ENCODE measurements at places on chromosomes 11 and 22.

GRCh38 chr11:43694477-43694876 lies 13.9 kb downstream of the HSD17B12 start:
- DNase-seq = no peak

DNA sequence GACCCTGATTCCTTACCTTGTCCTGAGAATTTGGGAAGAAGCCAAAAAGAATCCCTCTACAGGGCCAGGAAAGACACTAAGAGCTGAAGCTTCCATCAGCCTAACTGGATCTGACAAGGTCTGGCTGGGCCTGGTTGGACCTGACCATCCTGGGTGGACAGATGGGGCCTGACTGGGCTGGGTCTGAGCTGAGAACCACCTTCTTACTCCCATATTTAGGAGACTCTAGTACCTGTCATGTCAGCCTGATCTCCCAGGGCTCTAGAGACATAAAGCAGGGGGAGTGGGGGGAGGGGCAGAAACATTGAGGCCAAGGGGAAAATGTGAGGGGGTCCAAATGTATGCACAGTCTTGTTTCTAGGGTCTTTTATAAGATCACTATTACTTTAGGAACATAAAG lies 129.9 kb downstream of the BUD13 start:
- no peak for DNase-seq

- DNase-seq = no peak
Observed at GRCh38 chr11:86274999-86275398, 27.0 kb upstream of the HIKESHI start.

DNA sequence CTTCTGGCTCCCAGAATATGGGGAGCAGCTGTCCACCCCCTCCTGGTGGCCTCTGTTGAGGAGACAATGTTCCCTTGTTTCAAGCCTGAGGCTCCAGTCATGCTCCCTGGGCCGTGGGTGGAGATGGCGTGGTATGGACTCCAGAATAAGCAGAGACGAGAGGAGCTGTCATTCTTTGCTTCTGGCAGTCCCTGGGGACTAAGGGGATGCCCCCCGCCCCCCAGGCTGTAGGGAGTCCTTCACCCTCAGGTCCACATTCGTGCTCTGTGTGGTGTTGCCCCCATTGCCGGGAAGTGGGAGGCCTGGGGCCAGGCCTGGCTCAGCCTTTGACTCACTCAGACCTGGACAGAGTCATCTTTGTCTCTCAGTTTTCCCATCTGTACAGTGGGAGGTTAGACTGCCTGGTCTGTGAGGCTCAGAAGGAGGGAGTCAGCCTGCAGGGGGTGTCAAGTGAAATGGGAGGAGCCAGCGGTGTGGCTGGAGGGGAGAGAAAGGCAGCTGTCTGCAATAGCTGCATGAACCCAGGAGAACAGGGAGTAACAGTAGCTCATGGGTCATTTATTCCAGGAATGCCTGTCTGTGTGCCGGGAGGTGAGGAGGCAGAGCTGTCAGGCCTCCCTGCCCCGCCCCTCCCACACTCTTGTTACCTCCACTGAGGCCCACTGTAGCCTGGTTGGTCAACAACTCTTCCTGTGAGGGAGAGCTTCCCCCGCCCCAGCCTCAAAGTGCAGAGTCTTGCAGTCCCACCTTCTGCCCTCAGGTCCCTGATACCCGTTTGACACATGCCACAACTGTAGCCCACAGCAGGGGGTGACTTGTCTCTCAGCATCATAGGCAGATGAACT lies 6.3 kb downstream of the ARHGEF17 start:
- DNase-seq = no peak

GRCh38 chr22:36760786-36761185 lies 15.1 kb downstream of the IFT27 start:
- no peak for DNase-seq

DNA sequence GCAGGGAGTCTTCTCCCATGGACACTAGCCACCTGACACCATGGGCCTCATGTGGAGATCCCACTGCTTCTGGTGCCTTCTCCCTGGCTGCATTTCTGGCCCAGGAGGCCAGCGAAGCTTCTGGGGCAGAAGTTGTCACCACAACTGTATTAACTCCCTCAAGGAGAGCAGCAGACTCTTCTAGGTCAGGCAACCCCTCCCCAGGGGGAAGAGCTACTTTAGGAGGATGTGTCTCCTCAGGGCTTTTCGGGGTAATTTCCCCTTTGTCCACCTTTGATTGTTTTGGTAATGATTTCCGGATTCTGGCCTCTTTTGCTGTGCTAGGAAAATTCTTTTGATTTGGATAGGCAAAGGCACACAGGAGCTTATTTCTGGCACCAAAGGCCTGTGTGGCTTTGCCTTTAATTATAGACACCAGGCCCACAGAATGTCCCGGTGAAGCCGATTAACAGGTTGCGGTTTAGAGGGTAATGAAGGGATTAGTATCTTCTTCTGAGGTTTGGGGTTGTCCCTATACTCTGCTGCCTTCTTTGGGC lies 8.9 kb upstream of the UCP2 start:
- DNase-seq = no peak

- DNase-seq = no peak
Observed at GRCh38 chr22:29146771-29147170, 58.9 kb upstream of the EMID1 start.

GRCh38 chr11:69466039-69466438 lies 15.4 kb upstream of the LINC01488 start:
- DNase-seq = no peak

DNA sequence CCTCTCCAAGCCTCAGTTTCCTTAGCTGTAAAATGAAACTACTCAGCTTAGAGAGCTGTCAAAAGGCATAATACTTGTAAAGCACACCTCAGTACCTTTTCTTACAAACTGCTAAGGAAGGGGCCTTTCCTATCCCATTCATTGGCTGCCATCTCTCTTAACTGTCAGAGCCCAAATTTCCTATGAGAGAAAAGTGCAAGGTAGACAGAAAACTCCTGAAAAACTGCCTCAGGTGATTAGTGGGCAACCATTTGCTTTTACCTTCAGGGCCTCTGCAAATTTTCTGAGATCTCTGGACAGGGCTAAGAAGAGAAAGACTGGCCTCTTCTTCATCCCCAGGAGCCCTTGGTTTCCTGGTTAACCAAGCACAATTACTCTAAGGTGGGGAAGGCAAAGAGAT lies 13.8 kb downstream of the LARGE1 start:
- no peak for DNase-seq

DNA sequence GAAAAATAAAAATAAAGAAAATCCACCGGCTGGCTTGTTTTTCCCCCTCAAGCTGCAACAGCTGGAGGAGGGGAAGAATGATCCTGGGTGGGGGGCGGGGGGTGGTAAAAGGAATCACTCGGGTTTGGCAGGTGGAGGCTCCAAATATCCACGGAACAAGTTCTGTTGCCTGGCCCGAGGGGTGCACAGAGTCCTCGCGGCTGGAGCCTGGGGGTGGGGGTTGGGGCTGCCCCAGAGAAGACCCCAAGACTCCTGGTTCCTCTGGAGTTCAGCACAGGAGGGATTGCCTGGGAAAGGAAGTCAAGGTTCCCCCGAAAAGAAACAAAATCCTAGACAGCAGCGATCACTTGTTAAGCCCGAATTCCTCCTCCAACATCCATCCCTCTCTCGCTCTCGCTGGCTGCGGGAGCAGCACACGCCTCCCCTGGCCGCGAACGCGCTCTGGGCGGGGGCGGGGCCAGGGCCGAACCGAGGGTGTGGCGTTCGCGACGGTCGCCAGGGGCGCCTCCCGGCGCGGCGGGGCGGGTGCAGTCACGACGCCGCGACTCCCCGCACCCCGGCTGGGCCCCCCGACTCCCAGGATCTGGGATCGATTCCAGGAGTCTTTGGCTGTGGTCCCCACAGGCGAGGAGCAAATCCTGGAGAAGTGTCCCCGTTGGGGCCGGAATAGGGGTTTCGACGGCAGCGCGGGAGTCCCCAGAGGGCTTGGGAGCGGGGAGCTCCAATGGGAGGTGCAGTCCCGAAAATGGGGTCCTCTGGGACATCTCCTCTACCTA lies at the start of gene KCNA4:
Gene KCNA4, minus strand, starts transcription at position 443 of the 776 bp plus-strand sequence. CDS start 4,352 bp downstream, outside the sequence.
- DNase-seq = no peak

GRCh38 chr11:90845126-90845525 lies 622.3 kb upstream of the CHORDC1 start:
- DNase-seq = no peak

DNA sequence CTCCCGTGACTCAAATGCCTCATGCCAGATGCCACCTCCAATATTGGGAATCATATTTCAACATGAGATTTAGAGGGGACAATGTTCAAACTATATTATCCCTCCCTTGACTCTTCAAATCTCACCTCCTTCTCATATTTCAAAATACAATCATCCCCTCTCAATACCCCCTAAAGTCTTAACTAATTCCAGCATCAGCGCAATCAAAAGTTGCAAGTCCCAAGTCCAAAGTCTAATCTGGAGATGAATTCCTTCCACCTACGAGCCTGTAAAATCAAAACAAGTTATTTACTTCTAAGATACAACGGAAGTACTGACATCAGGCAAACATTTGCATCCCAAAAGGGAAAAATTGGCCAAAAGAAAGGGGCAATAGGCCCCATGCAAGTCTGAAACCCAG lies 67.2 kb upstream of the SC5D start:
- DNase-seq = no peak

DNA sequence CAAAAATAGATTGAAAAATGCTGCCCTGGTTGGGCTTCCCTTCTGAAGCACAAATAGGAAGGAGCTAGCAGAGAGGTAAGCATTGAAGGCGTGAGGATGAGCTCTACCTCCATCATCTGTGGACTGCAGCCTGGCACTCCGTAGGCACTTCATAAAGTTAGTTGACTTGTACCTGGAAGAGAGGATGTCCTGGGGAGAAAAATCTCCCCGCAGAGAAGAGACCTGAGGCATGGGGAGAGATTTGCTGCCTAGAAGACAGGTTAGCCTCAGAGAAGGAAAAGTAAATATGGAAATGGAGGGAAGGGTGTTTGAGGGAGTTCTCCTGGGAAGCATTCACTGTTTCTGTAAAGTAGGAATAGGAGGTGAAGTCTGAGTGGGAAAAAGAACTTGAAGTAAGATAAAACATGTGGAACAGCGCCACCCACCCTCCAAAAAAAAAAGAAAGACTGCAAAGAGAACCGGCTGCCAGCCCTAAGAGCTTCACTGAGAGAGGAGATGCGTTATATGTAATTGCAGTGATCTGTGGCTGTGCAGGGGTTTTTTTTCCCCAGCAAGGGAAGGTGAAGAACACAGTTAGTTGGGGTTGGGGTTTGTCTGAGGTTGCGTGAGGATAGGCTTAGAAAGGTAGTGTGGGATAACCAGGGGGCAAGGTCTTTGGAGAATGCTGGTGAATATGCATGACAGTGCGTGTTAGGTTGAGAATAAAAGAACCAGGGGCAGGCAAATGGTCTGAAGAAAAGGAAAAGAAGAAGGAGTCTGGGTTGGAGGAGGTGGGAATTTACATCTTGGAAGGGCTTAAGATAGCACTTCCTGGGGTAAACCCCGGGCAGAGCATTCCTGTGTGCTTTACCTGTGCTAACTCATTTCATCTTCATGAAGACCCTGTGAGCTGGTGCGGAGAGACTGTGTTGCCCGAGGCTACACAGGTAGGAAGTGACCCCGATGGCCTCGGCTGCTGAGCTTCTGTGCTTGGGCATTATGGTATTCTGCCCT lies 16.0 kb downstream of the TNRC6B start:
- DNase-seq = no peak

GRCh38 chr11:42410251-42410955 lies 901.4 kb upstream of the API5 start:
- no peak for DNase-seq

DNA sequence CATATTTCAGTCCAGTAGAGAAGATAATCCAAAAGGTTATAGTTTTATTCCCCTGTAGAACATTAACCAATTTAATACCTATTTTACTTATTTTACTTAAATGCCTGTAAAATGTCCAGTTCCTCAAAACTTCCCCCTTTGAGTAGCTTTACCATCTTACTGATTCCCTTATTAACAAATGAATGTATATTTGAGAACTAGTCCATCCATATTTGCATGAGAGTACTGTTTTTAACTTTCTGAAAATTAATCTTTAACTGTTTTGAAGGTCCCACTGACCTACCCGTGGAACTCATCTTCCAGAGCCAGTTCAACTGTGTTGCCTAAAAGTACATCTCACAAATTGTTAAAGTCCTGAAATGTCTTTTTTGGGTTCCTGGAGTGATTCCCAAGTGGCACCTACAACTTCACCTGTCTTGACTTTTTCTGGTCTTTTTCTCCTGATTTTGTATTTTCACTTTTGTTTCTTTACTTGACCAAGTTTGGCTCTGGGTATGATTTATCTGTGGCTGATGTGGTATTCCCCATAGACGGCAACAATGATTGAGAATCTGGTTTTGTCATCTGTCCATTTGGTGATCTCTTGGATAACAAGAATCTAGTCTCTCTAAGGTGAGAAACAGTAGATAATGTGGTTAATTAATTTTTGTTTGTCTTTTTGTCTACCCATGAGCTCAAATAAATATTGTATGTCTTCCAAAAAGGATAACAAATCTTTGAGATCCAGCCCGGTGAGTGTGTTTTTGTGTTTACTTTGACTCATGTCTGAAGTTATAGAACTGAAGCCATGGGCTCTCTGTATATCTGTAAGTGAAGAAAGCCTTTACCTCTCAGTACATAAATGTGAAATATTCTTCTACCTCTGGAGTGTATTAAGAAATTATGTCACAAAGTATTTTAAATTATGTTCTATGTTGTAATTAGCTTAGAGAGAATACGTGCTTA lies 174.2 kb downstream of the ETS1 start:
- DNase-seq = no peak

DNA sequence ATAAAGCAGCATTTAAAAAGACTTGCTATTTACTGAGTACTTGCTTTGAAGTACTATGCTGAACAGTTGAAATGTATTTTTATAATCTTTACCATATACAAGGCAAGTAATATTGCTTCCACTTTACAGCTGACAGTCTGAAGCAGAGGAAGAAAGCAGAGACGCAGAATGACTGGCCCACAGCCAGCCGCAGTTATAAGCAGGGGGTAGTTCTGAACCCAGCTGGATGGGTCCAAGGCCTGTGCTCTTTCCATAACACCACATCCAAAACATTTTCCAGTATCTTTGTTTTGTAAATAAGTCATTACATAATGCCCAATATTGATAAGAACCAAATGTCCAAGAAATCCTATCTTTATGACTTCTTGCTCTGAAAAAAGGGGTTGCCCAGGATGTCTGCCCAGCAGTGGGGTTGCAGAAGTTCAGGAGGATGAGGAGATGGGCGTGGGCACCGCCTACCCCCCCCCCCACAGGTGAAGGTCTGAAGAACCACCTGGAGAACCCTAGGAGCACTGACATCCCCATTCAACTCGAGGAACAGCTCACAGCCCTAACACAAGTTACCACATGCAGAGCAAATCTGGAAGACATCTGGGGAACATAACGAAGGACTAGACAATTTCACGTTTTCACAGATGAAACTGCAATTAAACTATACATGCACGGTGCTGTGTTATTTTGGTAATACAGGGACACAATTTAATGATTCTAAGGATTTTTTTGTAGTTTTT lies 24.2 kb upstream of the YPEL1 start:
- DNase-seq = no peak
